ENCODE measurements at places on chromosomes 7 and 10.

DNA sequence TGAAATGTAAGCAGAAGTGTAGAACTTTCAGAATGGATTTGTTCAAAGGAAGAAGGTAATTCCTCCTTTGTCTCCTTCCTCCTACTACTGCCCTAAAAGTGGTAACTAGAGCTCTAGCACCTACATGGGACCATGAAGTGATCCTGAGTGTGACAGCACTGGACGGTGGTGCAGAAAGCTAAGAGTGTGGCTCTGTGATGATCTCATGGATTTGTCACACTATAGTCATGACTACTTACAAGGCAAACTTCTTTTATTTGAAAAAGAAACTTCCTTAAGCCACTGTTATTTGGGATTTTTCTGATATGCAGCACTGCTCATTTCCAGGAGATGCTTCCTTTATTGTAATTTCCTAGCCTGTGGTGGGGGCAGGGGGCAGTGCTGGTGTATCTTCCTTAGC lies 5.8 kb upstream of the FHIP2A start:
- no peak for DNase-seq

GRCh38 chr10:115441907-115442545 lies 348.9 kb downstream of the ATRNL1 start:
- no peak for DNase-seq

GRCh38 chr7:147980826-147981813 lies 609.4 kb upstream of the C7orf33 start:
- DNase-seq = no peak

DNA sequence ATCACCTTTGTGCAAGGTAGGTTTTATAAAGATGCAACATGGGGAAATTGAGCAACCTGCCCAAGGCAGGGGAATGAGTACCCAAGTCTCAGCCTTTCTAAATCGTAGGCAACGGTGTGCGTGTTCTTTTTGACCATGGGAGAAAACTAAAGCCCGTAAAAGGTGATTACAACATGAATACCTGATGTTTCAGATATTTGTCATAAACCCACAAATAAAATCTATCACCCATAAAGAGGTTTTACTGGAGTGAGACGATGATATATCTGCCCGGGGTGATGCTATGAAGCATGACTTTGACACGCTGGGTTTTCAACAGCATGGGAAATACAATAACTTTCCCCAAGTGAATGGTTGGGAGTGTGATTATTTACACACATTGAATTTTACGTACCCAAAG lies 406.3 kb upstream of the KLF6 start:
- peak; percentile 3 for DNase-seq

DNA sequence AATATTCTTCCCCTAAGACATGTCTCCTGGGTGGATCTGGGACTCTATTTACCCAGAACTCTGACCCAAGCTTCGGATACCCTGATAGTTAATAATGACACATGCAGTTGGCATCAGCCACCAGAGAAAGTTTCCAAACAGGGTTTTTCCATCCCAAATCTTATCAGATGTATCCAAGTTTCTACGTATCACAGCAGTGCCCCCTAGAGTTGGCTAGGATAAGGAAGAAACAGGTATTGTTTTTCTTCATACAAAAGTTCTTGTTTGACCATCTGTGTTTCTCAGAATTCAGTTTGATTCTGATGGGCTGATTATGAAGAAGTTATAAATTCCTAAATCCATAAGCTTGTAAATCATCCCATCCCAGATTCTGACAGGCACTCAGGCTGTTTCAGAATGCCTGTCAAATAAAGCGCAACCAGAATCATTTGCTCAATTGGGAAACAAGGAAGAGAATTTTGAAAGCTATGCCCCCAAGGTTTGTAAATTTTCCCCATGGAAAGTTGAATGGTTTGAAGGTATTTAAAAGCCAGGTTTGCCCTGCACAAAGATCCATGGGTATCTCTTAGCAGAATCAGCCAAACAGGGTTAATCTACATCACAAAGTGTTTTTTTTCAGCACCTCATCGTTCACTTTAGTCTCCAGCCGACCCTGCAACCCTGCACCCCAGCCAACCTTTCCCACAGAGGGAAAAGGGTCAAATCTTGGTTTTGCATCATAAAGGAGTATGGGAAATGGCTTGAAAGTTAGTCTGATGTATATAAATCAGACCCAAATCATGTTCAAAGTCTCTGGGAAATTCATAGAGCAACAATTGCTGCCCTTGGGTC lies 47.4 kb downstream of the NRAP start:
- no peak for DNase-seq

Data from LoVo (cell line).